A549 treated with Mapracorat at 1 μM for 4 hours (cell line): ENCODE measurements at places on chromosomes 2 and 18. TPM values are rescaled to one million over a fixed set of nuclear protein-coding genes. Genes with fewer than 3 reads are reported as not detected.

DYNC1I2 gene
- total RNA-seq = 64.3 to 76.7 TPM (median 70.8 TPM) in 5 replicates

FAM228B gene
- total RNA-seq = 1.1 to 4.1 TPM (median 3.6 TPM) in 5 replicates

KIF3C gene
- total RNA-seq = 37.6 to 50.4 TPM (median 44.4 TPM) in 5 replicates

SYT4 gene
- not detected in 5 replicates for total RNA-seq

FER1L5 gene
- total RNA-seq = not detected in 5 replicates

LHCGR gene
- total RNA-seq = not detected in 5 replicates

IL1R2 gene
- 0.85 to 1.9 TPM (median 1.2 TPM) in 5 replicates for total RNA-seq

TFCP2L1 gene
- 14.5 to 18.6 TPM (median 17.4 TPM) in 5 replicates for total RNA-seq

TUBA4B gene
- total RNA-seq = 0.13 to 0.28 TPM (median 0.18 TPM) in 4 of 5 replicates, not detected in the other

FBXO15 gene
- total RNA-seq = 0.41 to 1.0 TPM (median 0.66 TPM) in 5 replicates

ASNSD1 gene
- 31.1 to 35.5 TPM (median 35.0 TPM) in 5 replicates for total RNA-seq

MYL12B gene
- total RNA-seq = 392 to 407 TPM (median 402 TPM) in 5 replicates

TRIM54 gene
- total RNA-seq = 0.70 to 1.3 TPM (median 0.91 TPM) in 5 replicates

TUBA3D gene
- total RNA-seq = 3.8 to 11.1 TPM (median 5.4 TPM) in 5 replicates

STAT4 gene
- total RNA-seq = 3.0 to 4.5 TPM (median 4.1 TPM) in 5 replicates

GREB1L gene
- total RNA-seq = 2.8 to 4.3 TPM (median 3.7 TPM) in 5 replicates

INSIG2 gene
- 10.3 to 14.2 TPM (median 11.7 TPM) in 5 replicates for total RNA-seq

SLC66A3 gene
- 32.9 to 36.1 TPM (median 35.4 TPM) in 5 replicates for total RNA-seq

CHRND gene
- not detected in 5 replicates for total RNA-seq

SCN9A gene
- total RNA-seq = 2.6 to 5.0 TPM (median 4.3 TPM) in 5 replicates
